ENCODE measurements at places on chromosomes 6 and 20.

DNA sequence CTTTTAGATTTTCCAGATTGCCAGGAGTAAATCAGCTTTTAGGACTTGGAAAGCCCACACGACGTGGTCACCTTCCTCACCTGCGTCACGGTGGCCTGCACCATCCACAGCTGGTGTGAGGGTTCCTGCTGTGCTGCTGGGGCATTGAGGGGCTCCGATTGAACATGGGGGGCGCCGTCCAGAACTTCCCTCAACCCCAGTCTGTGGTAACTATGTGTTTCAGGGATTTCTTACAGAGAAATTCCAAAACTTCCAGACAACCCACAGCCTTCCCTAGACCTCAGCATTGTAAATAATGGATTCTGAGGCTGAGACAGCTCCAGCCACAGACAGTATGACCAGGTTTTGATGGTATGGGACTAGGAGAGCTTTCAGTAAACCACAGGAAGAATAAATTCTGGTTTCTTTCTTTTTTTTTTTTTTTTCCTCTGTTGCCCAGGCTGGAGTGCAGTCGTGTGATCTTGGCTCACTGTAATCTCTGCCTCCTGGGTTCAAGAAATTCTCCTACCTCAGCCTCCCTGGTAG, 46.7 kb upstream of the IRF4 start:
- no peak for DNase-seq

- peak; percentile 26 for DNase-seq
These were observed 280.4 kb downstream of the PTPRK start for GRCh38 chr6:128240024-128240428.

DNA sequence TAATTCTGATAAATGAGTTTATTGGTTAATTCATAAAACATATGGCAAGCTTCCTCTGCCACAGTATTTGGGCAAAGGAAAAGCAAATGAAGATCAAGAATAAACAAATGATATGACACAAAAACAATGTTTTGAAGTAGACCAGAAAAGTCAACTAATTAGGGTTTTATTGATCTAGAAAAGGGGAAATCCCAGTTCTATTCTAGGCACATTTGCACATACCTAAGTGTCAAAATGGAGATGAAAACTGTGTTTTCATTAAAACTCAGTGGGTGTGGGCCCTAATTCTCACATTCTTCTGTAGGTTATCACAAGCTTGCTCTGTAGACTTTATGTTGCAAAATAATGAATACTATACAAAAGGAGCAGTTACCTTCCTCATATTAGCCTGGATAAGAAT, 69.0 kb upstream of the TENT5A start:
- DNase-seq, result no peak

DNA sequence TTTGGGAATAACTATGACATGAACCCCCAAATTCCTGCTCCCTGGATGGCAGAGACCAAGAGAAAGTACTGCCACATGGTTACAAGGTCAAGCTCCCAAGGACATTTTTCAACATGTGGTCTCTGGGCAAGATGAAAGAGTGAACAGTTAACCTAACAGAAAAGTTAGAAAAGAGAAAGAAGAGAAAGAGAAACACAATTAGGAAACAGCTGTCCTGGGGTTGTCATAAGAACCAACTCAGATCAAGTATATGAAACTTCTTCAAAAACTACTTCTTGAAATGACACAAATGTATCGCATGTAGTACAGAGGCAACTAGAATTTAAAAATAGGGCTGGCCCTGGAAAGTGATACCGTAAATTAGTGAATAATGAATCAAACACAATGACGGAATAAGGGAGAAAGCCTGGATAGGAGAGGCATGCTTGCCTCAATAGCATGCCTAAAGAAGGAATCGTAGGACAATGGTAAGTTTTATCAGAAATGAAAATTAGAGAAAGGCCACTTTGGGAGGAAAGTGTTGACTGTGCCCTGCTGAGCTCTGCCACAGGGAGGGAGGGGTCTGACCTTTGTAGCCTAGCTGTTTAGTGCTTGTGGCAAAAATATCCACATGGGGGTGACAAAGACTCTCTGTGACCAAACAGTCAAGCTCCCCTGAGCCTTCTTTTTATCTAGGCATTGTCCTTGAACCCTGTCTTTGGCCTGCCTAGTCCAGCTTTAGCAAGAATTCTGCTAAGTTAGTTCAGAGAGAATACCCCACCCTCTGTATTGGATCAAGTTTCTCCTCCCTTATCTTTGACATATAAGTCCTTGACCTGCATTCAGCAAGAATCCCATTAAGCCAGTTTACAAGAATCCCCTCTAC, 4.3 kb upstream of the DCBLD1 start:
- no peak for DNase-seq

GRCh38 chr6:73564578-73565345, 43.9 kb upstream of the EEF1A1 start:
- DNase-seq, result no peak

DNA sequence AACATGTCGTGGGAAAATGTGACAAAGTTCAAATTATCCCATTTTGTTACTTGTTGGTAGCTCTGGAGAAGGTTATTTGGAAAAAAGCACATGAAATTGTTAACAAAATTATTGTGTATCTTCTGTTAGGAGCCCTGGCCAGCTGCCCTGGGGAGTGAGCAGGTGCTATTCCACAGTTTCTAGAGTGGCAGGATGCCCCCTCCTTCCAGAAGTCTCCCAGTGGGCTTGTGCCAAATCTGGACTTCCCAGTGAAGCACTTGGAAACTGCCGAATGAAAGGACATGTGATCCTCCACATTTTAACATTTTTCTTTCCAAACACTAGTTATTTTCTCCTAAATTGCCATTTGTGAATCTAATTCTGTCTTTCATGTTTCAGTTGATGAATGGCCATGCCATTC, 66.9 kb upstream of the CLDN20 start:
- DNase-seq, result no peak

DNA sequence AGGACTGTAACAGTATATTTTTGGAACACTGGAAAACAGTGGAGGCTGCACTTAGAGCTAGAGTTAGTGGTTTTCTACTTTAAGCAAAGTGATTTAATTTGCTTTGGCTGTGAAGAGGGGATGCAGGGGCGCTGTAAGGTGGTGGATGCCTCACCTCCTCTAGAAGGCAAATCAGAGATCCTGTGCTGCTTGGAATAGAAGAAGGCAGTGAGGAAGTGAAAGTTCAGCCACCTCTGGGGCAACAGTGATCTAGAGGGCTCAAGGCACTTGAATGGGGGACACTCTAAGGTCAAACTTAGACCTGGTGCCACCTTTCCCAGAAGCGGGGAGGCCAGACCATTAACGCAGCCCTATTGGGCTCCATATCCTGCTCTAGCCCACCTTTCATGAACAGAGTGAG, 19.0 kb upstream of the SNRPB2 start:
- DNase-seq, result no peak

DNA sequence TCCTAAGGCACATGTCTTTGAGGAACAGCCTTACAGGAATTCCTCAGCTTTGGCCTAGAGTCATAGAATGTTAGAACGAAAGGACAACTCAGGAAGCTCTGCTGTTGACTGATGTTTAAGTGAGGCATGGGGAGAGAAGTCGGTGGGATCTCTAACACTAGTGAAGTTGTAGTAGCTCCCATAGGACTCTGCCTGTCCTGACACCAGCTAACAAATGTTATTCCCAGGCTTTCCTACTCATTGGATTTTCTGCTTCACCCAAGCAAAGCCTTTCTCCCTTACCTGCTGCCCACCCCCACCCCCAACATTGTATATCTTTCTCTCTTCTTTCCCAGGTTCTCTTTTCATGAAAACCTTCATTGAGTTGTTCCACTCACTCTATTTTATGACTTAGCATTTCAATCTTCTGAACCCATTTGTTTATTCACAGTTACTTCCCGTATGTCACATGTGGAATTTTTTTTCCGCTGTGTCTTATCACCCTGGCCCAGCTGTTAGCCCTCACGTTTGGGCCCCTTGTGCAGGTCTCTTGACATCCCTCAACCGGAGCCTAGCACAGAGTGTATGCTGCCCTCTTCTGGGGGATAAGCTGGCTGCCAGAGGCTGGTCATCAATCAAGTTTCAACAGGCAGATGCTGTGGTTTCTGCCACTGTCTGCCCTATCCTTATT, 39.2 kb upstream of the RNF8 start:
- no peak for DNase-seq

- no peak for DNase-seq
These were observed 2.3 kb downstream of the TFAP2C start for GRCh38 chr20:56631318-56631989.

GRCh38 chr6:43481591-43482236, 4.3 kb downstream of the TJAP1 start:
- no peak for DNase-seq

DNA sequence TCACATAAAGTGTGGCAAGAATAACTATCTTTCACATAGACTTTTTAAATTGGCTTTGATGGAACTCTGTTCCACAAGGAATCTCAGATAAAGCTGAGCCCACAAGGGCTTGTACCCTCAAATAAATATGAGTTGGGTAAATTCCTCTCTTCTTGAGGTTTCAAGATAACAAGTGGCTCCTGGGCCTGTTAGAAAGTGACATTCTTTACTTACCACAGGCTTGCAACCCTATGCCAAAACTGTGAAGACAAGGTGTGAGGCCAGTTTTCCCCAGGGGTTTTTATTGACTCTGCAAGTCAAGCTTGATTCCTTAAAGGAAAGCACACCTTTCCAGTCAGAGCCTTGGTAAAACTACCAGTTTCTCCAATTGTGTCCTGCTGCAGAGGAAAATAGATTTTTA, 664.8 kb upstream of the GJE1 start:
- DNase-seq, result no peak

DNA sequence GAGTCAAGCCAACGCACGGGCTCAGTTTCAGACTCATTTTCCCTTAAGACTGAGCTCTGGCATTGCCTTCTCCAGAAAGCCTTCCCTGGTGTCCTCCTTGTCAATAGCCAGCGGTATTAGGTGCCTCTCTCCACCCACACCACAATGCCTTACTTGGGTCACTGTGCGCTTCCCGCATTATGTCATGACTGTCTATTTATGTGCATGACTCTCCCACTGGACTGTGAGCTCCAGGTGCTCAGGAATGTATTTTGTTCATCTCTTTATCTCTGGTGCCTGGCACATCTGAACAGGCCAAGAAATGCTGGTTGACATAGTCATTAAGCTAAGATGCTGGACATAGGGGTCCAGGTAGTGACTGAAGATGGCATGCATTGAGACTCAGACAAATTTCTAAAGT, 42.7 kb downstream of the DAAM2 start:
- DNase-seq, result no peak

GRCh38 chr20:62952373-62952967, at the start of gene SLC17A9:
Gene SLC17A9 (plus strand): TSS chr20:62952709. CDS start chr20:62952831, 122 bp downstream.
- no peak for DNase-seq

- DNase-seq, result no peak
These were observed 928.7 kb upstream of the GJE1 start for GRCh38 chr6:141203902-141204575.

GRCh38 chr6:383856-384255, 7.7 kb upstream of the IRF4 start:
- DNase-seq, result no peak

- DNase-seq, result no peak
These were observed 39.1 kb downstream of the EPB41L2 start for GRCh38 chr6:131023834-131024504.

- DNase-seq, result no peak
These were observed 5.0 kb upstream of the GNRH2 start for GRCh38 chr20:3038454-3038853.

DNA sequence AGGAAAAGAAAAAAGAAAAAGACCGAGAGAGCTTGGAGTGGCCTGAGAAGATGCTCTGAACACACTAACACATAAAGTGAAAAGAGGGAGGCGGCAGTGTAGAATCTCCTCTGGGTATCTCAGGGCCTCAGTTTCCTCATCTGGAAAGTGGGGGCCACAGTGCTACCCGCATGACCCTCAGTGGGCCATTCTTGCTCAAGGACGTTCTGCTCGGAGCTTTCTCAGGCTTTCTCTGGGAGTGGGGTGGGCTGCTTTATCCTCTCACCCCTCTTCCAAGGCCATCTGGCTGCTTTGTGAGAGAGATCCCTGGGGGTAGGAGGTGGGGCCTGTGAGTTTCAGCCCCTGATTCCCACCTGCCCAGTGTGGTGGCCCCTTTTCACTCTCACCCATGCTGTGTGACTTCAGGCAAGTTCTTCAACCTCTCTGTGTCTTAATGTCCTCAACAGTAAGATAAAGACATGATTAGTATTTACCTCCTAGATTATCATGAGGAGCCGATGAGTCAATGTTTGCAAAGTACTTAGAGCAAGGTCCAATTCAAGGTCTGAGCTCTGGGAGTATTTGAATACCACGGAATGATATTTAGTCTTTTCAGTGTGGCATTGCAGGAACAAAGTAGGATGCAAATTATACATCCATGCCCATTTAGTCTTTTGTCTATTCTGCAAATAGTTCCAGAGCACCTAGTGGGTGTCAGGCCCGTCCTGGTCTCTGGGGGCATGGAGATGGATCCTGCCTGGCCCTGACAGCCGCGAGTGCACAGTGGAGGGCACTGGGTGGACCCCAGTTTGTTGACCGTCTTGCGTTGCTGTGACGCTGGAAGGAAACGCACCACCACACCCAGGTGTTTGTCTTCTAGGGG, 34.3 kb downstream of the SRC start:
- no peak for DNase-seq

- DNase-seq, result no peak
These were observed 16.6 kb downstream of the ZC3H12D start for GRCh38 chr6:149468179-149468578.

GRCh38 chr6:89085409-89086205, 5.1 kb downstream of the PNRC1 start:
- DNase-seq, result peak; percentile 22

- DNase-seq, result no peak
These were observed 50.3 kb downstream of the EIF2S2 start for GRCh38 chr20:34061695-34062094.

DNA sequence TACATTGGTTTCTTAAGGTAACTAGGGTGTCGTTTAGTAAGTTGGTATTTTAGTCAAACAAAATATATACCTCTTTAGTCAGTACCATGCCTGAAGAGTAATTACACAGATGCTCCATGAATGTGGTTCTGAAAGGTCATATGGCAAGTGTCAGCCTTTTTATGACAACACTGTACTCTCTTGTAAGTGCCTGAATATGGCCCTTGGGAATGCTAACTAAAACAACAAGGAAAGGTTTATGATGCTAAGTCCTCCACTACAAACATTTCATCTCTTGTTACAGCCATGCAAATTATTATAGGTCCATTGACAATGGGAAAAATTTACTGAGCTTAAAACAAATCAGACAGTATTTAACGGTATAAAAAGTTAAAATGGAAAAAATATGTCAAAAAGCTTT, 39.0 kb upstream of the SUPT3H start:
- DNase-seq, result no peak

DNA sequence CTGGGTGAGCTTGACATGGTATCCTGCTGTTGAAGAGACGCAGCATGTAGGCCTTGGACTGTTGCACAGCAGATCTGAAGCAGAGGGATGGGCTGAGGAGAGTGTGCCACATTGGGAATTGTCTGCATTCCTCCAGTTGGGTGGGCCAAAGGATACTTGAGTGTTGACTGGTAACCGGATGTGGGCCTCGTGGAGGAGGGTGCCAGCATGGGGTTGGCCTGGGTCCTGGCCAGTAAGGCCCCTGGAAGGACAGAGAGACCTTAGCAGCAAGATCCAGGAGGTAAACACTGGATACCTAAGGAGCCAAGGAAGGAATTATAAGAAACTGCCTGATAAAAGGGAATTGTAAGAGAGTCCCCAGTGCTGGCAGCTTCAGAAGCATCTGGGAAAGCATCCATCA, 76.9 kb downstream of the FIG4 start:
- no peak for DNase-seq

- DNase-seq, result no peak
These were observed 143.4 kb downstream of the DHX35 start for GRCh38 chr20:39105551-39105950.

- no peak for DNase-seq
These were observed 28.8 kb upstream of the ME1 start for GRCh38 chr6:83459663-83460062.

All from hematopoietic multipotent progenitor cell (in vitro differentiated cells).